Aortic smooth muscle cell (primary cell): ENCODE measurements at places on chromosomes 3 and 15. TPM values are rescaled to one million over a fixed set of nuclear protein-coding genes. Genes with fewer than 3 reads are reported as not detected.

TIMP4 gene
- total RNA-seq = 0.92 and 1.6 TPM in 2 replicates

HACD2 gene
- total RNA-seq = 15.3 and 16.7 TPM in 2 replicates

FBXO40 gene
- total RNA-seq = not detected in 2 replicates

ADCY5 gene
- total RNA-seq = under 0.01 and 0.13 TPM in 2 replicates

INSYN1 gene
- 3.0 and 5.2 TPM in 2 replicates for total RNA-seq

HRH1 gene
- 13.9 and 15.3 TPM in 2 replicates for total RNA-seq

HAPLN3 gene
- total RNA-seq = 5.2 and 20.6 TPM in 2 replicates

GUCA1C gene
- total RNA-seq = not detected in 2 replicates

MORF4L1 gene
- total RNA-seq = 452 and 573 TPM in 2 replicates

UPK1B gene
- total RNA-seq = 0.06 and 0.40 TPM in 2 replicates

CPA3 gene
- 0.12 and 0.40 TPM in 2 replicates for total RNA-seq

FRMD5 gene
- total RNA-seq = 12.2 and 14.2 TPM in 2 replicates
